ENCODE measurements at places on chromosomes 1 and 21.
A peak's percentile ranks its signal among the peaks of the same experiment; 100 is the strongest.

DNA sequence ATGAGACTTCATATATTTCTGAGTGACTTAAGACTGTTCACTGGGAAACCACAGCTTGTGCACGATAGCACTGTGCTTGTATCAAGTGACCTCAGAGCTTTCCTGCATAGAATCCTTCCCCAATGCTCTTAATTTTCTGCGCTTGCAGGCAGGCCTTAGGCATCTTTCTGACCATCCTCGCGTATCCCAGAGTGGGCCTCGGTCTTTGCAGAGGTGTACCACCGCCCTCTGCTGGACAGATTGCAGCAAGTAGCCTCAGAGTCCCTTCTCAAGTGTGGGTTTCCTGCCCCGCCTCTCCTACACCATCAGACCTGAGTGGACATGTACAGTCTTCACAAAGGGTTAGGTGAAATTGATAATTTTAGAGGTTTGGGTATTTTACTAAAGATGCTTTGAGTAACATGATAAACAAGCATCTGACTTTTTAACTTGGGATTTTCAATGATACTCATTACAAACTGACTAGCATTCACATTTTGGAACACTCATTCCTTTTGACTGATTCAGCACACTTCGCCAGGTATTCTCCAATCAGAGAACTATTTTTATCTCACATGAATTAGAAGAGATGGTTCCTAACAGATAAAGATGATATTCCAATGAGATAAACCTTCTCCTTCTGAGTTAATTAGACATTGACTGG is 246.5 kb upstream of the USP25 start:
- DNase-seq: peak; percentile 66

- DNase-seq: no peak
Measured at GRCh38 chr1:30514945-30515344, 208.4 kb downstream of the MATN1 start.

GRCh38 chr1:208139434-208140045 is 104.6 kb downstream of the PLXNA2 start:
- DNase-seq: no peak

DNA sequence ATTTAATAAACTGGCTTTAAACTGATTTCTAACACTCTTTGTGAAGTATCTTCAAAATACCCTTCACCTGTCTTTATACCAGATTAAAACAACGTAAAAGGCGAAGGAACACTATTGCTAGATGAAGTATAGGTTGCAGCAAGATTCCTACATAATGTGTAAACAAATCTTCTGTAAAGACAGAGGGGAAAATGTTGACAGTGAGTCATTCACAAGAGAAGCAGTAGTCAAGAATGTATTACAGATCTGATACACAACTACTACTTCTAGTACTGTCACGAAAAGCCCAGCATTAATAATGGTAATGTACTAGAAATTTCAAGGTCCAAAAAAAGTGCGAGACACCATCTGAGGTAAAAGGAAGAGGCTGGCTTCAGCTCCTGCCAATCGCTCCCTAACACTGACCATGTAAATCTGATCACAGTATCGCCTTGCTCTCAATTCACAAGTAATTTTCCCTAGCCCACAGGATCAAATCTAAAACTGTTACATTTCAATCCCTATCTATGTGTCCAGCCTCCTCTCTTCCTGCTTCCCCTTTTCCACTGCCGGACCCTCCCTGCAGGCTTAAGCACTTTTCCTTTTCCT is 290.4 kb downstream of the AKT3 start:
- DNase-seq: no peak

GRCh38 chr1:172827301-172827700 is 168.4 kb downstream of the FASLG start:
- DNase-seq: no peak

- no peak for DNase-seq
Measured at GRCh38 chr21:14559102-14559501, 13.0 kb upstream of the SAMSN1 start.
